Activated T-cell treated with anti-CD3 and anti-CD28 coated beads for 24 hours (primary cell): ENCODE measurements at places on chromosomes 7 and 10.

DNA sequence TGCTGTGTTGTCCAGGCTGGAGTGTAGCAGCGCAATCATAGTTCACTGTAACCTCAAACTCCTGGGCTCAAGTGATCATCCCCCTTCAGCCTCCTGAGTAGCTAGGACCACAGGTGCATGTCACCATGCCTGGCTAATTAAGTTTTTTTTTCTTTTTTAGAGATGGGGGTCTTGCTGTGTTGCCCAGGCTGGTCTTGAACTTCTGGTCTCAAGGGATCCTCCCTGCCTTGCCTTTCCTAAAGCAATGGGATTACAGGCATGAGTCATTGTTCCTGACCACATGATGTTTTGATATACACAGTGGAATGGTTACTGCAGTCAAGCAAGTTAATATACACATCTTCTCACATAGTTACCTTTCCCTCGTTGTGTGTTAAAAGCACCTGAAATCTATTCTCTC lies 140.3 kb downstream of the GPR85 start:
- no peak for DNase-seq

DNA sequence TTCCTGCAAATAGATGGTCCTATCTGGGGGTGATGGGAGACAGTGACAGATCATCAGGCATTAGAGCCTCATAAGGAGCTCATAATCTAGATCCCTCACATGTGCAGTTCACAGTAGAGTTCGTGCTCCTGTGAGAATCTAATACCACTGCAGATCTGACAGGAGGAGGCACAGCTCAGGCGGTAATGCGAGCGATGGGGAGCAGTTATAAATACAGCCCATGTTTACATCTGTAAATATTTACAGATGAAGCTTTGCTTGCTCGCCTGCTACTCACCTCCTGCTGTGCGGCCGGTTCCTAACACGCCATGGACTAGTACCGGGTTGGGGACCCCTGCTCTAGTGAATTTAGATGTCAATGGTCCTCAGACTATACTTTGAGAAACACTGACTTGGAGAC lies 17.0 kb upstream of the CDCA7L start:
- no peak for DNase-seq

- no peak for DNase-seq
These were observed 164.7 kb downstream of the ADAM12 start for GRCh38 chr10:126223512-126224067.

- DNase-seq, result no peak
These were observed 37.3 kb downstream of the CUL1 start for GRCh38 chr7:148735967-148736366.

DNA sequence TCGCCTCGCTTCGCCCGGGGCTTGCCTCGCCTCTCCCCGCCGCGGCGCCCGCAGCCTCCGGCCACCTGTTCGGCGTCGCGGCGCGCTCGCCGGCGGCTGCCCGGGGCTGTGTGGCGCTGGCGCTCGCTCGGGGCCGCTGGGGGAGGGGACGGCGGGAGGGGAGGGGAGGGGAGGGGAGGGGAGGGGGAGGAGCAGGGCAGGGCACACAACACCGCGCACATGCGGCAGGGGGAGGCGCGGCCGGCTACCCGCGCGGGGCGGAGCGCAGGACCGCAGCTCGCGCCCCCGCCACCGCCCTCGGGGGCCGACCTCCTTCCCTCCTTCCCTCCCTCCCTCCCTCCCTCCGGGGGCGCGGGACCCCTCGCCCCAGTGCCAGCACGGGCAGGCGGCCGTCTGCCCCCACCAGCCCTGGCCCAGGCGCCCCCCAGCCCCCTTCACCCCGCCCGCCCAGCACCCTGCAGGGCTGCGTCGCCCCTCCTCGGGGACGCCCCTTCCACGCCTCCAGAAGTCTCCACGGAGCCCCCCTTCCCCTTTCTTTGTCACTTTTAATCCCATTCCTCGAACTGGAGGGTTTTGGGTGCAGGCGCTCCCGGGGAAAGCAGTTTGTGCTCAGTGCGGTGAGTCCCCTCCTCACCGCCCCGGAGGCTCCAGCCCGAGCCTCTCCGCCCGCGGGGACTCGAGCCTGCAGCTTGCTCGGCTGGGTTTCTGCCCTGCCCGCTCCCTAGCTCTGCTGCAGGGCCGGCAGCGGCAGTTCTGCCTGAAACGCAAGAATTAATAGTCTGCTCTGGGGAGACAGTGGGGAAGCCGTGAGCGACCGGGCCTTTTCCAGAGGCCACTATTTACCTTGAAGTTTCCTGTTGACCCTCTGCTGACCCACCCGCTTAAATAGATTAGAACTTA lies at the start of gene PARD3:
Gene PARD3 (minus strand): TSS at position 112 of the 900 bp plus-strand sequence. CDS start 301 bp downstream, outside the sequence.
- DNase-seq, result no peak

- no peak for DNase-seq
These were observed 118.5 kb downstream of the ABLIM1 start for GRCh38 chr10:114539623-114540022.

DNA sequence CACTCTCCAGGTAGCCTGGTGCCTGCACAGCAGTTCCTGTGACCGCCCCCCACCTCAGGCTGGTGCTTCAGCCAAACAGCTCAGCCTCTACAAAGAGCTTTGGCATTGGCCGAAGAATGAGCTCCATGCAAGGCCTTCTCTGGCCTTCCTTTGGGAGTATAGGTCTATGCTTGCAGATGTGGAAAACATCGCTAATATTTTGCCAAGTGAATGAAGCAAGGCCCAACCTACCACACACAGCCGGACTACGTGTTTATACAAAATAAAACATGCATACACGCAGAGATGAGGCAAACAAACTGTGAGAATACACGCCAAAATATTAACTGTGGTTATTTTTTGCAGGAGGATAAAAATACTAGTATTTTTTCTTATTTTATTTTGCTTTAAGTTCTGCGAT lies 416.2 kb upstream of the C7orf33 start:
- no peak for DNase-seq

GRCh38 chr7:20730611-20731010 lies 56.1 kb downstream of the SP8 start:
- no peak for DNase-seq

GRCh38 chr10:43817368-43817767 lies 168.7 kb upstream of the ZNF32 start:
- no peak for DNase-seq

GRCh38 chr7:123939784-123940183 lies 14.7 kb downstream of the SPAM1 start:
- no peak for DNase-seq

GRCh38 chr10:97547271-97547600 lies 25.3 kb upstream of the ANKRD2 start:
- DNase-seq, result no peak

DNA sequence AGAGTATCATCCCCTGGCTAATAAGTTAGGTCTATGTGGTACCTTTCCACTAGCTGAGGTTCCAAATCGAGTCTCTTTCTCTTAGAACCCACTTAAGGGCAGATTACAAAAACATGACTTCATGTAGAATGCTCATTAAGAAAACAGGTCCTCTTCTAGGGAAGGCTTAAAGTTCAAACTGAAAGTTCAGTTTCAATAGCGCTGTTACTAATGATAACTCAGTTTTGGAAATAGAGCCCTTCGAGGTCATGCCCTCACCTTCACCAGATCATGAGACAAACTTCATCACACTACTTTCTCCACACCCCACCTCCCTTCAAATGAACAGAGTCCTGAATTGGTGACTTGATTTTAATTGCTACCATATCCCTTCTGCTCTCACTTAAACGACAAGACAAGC lies 26.2 kb downstream of the HGF start:
- no peak for DNase-seq

- DNase-seq, result no peak
These were observed 111.2 kb upstream of the BET1 start for GRCh38 chr7:94115316-94115715.

GRCh38 chr7:158782761-158783401 lies 46.4 kb downstream of the ESYT2 start:
- no peak for DNase-seq
